ENCODE measurements at places on chromosomes 7 and 10.

DNA sequence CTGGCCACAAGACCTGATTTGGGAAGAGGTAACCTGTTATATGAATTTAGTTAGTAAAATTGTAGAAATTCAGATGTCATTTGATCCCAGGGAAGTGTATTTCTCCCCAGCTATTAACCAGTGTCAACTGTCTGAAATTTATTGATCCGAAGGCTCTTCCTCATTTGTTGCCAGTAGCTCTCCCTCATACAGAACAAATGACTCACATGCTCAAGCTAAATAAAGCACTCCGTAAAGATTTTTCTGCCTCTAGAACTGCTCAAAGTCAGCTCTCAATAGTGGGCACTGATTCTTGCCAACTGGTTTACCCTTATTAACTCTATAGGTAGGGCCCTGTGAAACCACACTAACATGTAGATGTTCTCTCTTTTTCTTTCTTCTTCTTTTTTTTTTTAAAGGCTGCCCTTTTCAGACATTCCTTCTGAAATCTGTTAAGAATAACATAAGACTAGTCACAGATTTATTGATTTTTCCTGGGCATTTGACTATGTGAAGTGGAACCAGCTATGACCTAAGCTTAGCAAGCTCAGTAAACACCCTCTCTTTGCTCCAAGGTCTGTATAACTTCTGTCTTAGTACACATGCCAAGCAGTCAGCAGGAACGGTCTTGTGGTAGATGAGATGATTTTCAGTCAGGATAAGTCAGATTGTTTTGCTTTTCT lies 21.8 kb downstream of the RPA3 start:
- peak; percentile 34 for DNase-seq

DNA sequence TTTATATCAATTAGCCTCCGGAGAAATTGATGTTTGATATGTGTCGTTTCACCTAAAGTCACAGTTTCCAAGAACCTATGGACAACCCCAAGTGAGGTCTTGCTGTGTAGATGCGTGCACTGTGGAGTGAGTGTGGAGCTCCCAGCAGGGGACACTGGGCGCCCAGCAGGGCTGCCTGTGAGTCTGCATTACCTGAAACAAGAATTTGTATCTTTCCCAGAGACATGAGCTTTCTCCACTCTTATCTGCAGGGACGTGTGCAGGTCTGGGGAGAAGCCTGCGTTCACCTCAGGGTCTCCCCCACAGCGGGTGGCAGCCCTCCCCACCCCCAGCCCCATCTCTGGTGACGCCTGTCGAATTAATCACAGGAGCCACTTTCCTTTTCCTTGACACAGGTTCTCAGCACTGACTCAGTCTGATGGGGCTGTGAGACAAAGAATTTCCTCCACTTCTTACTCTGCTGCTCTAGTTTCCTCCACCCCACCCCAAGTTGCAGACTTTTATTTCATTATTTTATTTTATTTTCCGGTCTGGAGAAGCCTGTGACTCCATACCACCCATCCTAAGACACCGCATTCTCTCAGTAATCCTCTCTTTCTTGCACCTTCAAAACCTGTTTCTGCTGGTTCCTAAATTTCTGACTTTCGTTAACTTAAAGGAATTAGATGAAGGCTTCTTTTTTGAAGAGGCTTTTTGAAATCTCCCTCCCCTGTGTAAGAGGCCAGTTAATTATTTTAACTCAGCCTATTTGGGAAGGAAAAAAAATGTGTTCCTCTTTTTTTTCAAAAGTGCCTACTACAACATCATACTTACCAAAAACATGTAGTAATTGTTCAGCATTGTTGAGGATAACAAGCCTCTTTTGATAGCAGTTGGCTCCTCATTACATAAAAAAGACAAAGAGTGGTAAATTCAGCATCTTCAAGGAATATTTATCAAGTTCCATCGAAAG lies 17.0 kb upstream of the INSIG1 start:
- no peak for DNase-seq

- DNase-seq: no peak
Observed at GRCh38 chr7:71706597-71706975, 574.6 kb downstream of the GALNT17 start.

DNA sequence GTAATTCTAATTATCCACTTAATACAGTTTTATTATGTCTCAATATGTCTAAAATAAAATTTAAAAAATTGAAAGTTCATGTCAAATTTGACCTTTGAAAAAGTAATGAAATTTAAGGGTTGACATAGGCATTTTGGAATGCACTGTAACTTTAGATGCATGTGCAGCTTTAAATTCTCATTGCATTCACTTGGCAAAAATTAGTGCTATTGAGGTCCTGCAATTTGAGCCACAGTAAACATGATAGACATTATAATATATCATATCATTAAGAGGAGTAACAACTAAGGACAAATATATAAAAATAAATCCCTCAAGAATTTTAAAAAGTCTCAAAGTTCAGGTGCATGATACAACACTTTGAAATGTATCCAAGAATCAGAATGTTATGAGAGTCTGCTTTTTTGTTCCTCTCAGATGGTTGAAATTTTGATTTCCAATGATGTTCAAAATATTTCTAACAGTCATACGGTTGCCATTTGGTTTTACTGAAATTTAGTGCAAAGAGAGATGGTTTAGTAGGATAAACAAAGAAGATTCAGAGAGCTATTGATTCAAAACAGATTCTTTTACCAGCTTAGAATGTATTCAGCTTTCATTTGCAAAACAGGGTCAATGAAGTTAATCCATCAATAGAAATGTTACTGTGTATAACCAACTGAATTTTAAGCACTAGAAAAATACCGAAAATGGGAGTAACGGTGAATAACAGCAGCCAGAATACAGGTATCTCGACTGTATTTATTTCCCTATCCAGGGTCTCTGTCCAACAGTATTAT lies 71.8 kb downstream of the SEMA3A start:
- DNase-seq: no peak

DNA sequence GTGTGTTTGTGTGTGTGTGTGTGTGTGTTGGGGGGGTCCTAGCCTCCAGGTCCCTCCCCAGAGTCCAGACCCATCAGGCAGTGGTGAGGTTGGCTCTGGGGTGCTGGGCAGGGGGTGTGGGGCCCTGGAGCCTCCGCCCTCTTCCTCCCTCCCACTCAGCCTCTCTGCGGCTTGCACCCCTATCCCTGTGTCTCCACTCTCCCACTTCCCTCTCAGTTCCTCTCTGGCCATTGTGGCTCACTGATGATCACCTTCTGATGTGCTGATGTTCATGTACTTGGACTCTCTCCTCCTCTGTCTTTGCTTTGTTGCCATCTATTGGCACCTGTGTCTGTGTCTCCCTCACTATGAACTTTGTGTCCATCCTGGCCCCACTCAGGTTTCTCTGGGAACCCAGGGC lies 298.7 kb downstream of the ZEB1 start:
- DNase-seq: no peak

DNA sequence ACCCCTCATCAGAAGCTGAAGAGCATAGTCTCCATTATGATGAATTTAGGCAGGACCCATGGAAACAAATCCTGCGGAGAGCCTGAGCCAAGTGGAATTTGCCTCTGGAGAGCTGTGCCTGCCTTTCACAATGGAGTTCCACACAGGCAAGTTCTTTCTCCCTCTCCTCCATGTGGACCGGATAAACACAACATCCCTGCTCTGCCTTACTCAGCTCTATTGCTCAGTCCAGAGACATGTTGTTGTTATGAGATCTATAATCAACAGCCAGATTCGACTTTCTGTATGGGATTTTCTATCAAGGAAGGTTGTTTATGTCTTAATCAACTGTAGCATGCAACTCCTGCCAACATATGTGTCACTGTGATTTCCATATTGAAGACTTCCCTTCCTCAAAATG lies 59.5 kb upstream of the ELMO1 start:
- DNase-seq: no peak

GRCh38 chr10:129605986-129606518 lies 139.0 kb downstream of the MGMT start:
- no peak for DNase-seq

GRCh38 chr10:69331161-69331560 lies 52.9 kb downstream of the HK1 start:
- DNase-seq: no peak

- DNase-seq: no peak
Observed at GRCh38 chr10:113305871-113306270, 247.0 kb upstream of the HABP2 start.

DNA sequence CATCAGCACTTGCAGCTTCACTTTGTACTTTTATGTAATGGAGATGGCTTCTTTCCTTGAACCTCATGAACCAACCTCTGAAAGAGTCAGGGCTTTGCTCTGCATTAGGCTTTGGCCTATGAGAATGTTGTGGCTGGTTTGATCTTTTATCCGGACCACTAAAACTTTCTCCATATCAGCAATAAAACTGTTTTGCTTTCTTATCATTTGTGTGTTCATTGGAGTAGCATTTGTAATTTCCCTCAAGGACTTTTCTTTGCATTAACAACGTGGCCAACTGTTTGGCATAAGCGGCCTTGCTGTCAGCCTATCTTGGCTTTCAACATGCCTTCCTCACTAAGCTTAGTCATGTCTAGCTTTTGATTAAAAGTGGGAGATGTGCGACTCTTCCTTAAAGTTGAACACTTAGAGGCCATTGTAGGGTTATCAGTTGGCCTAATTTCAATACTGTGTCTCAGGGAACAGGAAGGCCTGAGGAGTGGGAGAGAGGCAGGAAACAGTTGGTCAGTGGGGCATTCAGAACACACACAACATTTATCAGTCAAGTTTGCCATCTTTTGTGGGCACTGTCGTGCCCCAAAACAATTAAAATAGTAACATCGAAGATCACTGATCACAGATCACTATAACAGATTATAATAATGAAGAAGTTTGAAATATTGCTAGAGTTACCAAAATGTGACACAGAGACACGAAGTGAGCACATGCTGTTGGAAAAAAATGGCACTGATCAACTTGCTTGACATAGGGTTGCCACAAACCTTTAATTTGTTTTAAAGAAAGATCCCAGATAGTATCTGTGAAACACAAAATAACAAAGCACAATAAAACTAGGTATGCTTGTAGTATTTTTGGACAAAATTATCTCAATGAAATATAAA lies 64.7 kb downstream of the NRF1 start:
- no peak for DNase-seq

GRCh38 chr7:18471476-18472160 lies 23.9 kb upstream of the HDAC9 start:
- no peak for DNase-seq

GRCh38 chr7:142231716-142232115 lies 26.1 kb downstream of the PRSS58 start:
- DNase-seq: no peak
